ENCODE measurements at places on chromosomes 4 and X. TPM values are rescaled to one million over a fixed set of nuclear protein-coding genes. Genes with fewer than 3 reads are reported as not detected.

DNA sequence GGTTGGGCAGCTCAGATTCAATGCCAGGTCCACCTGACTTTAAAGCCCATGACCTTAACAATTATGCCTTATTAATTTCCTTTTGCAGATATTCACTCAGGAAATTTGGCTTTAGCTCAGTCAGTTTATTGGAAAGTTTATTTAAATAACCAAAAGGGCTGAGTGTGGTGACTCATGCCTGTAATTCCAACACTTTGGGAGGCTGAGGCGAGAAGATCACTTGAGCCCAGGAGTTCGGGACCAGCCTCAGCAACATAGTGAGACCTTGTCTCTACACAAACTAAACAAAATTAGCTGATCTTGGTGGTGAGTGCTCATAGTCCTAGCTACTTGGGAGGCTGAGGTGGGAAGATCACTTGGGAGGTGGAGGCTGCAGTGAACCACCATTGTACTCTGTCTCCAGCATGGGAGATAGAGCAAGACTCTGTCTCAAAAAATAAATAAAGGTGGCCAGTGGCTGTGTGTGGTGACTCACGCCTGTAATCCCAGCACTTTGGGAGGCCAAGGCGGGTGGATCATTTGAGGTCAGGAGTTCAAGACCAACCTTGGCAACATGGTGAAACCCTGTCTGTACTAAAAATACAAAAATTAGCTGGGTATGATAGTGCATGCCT lies 43.3 kb downstream of the RHOH start:
- no peak for DNase-seq

DNA sequence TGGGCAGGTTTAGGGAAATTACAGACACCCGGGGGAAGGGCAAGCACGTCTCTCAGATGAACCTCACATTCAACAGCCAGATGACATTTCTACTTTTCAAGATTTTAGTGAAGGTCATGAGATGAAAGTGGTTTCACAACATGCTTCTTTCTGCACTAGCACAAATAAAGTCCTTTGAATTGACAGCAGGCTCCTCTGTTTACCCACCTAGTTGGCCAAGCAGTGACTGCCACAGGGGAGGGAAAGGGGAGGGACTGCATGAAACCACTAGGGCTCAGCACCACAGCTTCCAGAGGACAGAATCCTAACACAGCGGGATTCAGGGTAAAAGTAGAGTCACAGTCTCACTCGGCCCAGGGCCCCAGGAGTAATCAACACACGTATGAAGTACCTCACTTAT lies 6.2 kb downstream of the RAB40A start:
- no peak for DNase-seq

GRCh38 chr4:152729466-152729865 lies 49.7 kb upstream of the TMEM154 start:
- DNase-seq, result no peak

MAGEA1 gene
- not detected for total RNA-seq

GRCh38 chr4:139042981-139043460 lies 27.4 kb downstream of the NOCT start:
- peak; percentile 55 for DNase-seq

VCX3A gene
- total RNA-seq, result not detected

OTUD6A gene
- not detected for total RNA-seq

DNA sequence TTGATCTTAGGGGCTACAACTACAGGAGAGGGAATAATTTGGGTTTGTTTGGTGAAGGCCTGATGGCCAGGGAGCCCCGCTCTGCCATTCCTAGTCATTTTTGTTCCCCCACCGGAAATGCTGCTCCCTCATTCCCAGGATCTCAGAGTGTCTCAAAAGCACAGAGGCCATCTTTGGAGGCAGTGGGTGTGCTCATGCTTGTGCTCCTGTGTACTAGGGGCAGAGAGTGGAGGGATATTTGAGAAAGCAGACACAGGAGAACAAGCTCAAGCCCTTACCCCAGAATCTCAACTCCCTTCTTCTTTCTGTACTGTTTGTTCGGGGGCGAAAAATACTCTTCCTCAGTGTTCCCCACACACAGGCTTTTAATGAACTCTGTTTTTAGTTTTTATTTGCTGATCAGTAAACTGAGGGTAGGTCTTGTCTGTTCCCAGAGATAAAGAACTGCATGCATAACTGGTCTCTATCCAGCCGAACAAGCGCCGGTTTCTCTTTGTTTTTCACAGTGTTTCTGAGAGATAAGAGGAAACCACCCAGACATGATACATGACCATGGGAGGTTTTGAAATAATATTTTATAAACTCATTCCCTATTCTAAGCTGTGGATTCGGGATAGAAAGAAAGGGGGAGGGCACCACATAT lies 32.9 kb upstream of the XK start:
- no peak for DNase-seq

ERAS gene
- not detected for total RNA-seq

- DNase-seq, result no peak
Measured at GRCh38 chrX:70635227-70635626, 190.6 kb downstream of the DLG3 start.

DNA sequence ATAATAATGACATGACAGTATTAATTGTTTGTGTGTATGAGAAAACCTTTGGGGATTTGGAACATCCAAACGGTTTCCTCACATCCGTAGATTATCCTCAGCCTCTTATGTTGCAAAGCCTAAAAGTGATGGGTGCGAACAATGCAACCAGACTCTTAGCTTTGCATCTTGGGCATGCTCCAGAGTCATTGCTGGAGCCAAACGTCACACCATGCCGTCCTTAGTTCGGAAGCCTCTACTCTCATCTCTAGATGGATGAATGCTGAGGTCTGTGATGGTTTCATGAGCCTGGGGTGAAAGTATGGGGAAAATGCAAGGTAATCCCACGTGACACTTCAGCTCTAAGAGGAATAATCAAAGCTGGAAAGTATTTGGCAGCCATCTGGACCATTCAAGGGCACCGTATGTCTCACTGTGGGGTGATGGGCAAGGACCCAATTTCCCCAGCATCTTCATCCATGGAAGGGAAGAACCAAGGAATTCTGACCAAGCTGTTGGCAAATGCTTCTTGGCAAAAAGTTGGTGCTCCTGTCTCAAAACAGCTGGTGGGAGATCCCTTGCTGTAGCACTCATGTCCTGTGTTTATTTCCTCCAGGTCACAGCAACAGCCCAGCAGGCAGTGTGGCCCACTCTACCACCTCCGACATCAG lies 6.3 kb upstream of the RTL5 start:
- DNase-seq, result no peak

DNA sequence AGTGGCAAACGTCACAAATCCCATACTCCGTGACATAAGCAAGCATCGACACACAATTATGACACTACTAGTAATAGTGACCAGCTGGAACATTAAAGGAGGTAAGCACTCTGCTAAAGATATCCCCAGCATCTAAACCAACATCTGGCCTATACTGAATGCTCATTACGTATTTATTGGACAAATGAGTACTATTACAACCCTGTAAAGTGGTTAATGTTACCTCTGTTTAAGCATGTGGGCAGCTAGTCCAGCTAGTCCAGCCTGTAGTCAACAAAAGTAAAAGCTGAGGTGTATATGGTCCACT lies 419 bp upstream of the RPGR start:
- DNase-seq, result no peak

HMX1 gene
- total RNA-seq, result 1.5 TPM

ETDA gene
- not detected for total RNA-seq

TREX2 gene
- 0.66 TPM for total RNA-seq

All from dorsolateral prefrontal cortex (tissue), 122 donors.